ENCODE measurements at places on chromosomes 1 and 21.
A peak's percentile ranks its signal among the peaks of the same experiment; 100 is the strongest.

- DNase-seq = no peak
Measured at GRCh38 chr1:174880171-174880570, 119.6 kb upstream of the CACYBP start.

DNA sequence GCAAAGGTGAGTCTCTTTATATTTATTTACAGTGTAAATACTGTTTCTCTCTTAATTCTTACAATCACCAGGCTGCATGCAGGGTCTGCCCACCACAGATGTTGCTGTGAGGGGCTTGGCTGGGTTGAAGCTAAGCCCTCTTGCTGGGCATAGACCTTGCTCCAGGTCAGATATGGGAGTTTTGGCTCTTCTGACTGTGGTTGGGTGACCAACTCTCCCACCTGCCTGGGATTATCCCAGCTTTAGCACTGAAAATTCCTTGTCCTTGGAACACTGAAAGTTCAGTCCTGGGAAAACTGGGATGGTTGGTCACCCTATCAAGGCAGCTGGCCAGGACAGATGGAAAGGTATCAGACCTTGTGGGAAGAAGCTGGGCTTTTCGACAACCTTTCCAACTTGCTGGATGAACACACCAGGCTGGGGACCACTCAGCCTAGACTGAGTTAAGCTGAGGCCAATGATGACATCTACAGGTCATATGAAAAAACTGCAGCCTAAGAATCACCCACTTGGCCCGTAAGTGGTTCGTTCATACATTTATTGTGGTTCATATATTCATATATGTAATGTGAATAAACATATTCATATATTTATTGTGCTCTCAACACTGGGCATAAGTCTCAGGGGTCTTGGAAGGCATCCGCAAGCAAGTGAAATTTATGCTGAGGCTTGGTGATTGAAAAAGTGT, 26.6 kb upstream of the HPDL start:
- DNase-seq = no peak

DNA sequence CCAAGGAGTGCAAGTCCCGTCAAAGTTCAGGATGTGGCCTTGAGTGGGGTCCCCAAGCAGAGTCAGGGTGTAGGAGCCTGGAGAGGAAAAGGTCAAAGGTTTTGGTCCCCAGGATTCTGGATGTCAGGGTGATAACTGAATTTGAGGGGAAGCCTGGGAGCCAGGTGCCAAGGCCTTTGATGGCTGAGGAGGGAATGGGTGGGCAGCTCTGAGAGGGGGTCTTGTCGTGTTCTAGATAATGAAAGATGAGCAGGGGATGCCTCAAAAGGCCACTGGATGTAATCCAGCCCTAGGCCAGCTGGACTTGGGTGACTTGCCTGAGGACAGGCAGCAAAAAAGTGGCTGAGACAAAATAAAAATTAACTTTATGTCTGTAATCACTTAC, 27.5 kb upstream of the KCNA2 start:
- DNase-seq = no peak

GRCh38 chr1:10459184-10459583, 9.4 kb downstream of the CORT start:
- no peak for DNase-seq

GRCh38 chr1:179742717-179743678, at the start of gene FAM163A:
FAM163A (plus strand) TSS chr1:179743291; CDS start chr1:179813098, 69,807 bp downstream.
- DNase-seq = no peak

- DNase-seq = no peak
Measured at GRCh38 chr1:225880636-225881035, 1.5 kb downstream of the TMEM63A start.

GRCh38 chr1:226946841-226947240, 6.7 kb downstream of the COQ8A start:
- no peak for DNase-seq

DNA sequence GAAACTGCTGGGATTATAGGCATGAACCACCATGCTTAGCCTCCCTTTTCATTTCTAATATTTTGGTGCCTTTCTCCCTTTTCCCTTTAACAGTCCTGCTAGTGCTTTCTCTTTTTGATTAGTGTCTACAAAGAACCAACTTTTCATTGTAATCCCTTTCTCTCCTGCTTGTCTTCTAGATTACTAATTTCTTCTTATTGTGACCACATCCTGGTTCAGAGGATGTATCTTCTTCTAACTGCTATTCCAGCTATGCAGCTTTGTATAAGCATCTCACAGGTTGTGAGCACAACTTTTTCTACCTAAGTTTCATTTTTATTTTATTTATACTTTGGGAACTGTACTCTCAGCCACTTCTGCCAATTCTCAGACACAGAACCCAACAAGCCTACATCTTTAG, 14.7 kb downstream of the ZNF648 start:
- DNase-seq = no peak

- DNase-seq = no peak
Measured at GRCh38 chr1:178941849-178942248, 71.0 kb upstream of the ANGPTL1 start.

- peak; percentile 99 for DNase-seq
Measured at GRCh38 chr21:31530897-31531705, 128.4 kb upstream of the SOD1 start.

GRCh38 chr1:235659186-235659771, 9.7 kb upstream of the GNG4 start:
- DNase-seq = no peak

- no peak for DNase-seq
Measured at GRCh38 chr1:210796421-210796820, 337.5 kb downstream of the KCNH1 start.

DNA sequence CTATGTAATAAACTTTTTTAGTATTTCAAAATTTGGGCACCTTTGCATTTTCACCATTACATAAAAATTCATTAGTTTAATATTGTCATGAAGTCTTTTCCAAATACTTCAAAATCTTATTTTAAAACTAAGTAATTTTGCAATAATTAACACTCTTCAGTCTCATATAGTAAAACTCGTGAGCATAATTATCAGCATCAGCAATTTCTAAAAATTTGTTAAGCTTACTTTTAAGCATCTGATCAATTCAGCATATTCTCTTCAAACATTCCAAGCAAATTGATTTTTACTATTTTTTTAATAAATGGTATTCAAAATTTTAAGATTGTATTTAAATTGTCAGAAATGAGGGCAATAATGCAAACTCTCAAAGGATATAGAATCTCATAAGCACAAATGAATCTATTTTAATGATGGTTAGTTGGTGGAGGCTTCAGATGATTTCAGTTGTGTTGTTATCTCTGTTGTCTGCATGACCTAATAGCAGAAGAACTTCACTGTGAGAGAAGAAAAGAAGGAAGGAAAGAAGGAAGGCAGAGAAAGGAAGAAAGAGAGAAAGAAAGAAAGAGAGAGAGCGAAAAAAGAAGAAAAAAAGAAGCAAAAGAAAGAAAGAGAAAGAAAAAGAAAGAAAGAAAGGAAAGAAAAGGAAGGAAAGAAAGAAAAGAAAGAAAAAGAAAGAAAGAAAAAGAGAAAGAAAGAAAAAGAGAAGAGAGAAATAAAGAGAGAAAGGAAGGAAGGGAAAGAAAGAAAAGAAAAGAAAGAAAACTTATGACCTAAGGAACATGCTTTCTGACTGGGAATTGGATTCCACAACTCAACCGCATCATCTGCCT, 860.5 kb downstream of the NCAM2 start:
- no peak for DNase-seq

- DNase-seq = no peak
Measured at GRCh38 chr1:52925571-52926005, 1.5 kb upstream of the SCP2 start.

DNA sequence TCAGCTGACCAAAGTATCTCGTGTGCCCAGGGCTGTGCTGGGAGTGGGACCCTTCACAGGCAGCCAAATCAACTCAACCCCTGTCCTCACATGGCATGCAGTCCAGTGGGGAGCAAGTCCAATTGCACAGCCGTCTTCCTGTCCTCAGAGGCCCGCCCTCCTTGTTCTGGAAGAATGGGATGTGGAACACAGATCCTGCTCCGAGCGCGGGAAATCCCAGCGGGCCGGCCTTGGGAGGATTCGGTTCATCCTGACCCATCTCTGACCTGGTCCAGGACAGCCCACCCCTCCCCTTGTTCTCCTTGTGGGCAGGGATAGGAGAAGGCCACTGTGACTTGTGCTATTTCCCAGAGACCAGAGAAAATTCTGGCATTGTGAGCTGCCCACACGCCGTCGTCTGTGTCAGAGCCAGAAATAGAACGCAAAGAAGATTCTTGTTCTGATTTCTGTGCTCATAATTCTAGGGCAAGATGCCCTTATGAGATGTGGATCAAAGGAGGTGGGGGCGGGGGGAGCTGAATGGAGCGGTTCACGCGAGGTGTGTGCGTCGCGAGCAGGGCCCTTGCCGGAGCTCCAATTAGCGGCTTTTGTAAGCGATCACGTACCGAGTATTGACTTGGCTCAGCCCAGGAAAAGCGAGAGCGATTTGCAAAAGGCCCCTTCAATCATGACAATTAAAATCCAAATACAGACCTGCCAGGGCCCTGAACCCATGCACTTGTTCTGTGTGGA, 79.2 kb downstream of the AJAP1 start:
- DNase-seq = no peak

GRCh38 chr1:43776043-43776761, 68.9 kb downstream of the ST3GAL3 start:
- DNase-seq = no peak

DNA sequence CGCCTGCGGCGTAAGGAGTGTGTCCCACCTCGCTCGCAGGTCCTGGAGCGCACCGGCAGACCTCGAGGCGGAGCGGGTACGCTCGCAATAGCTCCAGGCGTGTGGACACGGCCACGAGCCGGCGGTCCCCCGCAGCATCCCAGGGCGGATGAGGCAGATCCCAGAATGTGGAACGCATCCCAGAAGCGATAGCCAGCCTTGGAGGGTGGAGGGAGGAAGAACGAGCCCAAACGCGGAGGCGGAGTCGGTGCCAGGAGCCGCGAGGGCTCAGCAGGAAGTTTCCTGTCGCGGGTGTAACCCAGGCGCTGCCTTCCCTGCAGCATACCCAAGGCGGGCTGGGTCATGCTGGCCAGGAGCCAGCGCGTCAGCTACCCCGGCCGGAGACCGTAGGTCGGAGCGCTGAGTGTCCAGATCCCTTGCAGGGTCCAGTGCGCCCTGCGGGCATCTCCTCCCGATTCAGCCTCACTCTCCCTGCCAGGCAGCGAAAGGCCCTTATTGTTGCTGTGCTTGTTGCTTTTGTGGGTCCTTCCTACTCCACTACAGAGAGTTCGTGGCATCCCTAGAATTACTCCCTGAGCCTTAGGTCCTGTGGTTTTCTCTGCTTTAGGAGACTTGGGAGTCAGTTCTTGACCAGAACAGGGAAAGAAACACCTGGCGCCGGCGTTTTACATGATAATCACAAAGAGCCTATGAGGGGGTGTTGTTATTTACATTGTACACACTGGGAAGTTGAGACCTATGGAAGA, 27.7 kb downstream of the STYXL2 start:
- DNase-seq = peak; percentile 54

DNA sequence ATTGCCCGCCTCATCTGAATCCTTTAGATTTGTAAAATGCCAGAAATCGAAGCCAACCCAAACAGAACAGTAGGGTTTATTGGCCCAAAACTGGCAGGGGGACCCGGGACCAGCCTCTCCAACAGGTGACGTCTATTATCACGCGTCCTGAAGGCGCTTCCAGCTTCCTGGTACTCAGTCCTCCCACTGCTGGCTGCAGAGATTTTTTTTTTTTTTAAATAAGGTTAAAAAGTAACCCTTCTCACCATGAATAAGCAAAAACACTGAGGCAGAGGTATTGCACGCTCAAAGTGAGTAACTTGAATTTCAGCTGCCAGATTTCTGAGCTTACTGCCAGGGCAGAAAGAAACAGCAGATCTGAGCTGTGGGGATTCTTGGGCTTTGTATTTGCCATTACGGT, 54.4 kb upstream of the GCLM start:
- DNase-seq = no peak

- no peak for DNase-seq
Measured at GRCh38 chr1:84492726-84493125, 13.5 kb upstream of the SPATA1 start.

DNA sequence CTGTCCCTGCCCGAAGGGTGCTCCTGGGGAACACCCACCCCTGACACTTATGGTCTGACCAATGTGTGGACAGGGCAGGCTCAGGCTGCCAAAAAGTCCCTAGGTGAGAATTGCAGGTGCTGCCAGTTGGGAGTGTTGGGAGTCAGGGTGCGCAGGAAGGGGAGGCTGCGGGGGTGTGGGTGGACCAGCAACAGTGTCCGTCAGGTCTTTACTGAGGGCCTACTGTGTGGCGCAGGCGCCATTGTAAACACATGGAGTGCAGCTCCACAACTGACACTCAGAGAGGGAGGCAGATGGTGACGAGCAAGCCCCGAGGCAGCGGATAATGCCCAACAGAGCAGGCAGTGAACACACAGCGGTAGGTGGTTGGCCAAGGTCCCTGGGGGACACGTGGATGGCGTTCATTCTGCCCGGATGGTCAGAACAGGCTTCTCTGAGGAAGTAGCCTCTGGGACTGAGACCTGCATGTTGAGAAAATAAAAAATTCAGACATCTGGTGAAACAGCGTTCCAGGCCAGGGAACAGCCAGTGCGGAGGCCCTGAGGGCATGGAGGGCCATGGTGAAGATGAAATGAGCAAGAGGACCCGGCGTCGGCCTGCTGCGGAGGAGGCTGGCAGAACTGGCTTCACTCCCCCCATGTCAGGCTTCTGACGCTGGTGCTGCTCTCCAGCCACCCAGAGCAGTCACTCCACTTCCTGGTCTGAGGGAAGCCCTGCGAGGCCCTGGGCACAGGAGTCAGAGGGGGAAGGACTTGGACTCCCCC, 136.2 kb upstream of the ZBTB40 start:
- DNase-seq = no peak

DNA sequence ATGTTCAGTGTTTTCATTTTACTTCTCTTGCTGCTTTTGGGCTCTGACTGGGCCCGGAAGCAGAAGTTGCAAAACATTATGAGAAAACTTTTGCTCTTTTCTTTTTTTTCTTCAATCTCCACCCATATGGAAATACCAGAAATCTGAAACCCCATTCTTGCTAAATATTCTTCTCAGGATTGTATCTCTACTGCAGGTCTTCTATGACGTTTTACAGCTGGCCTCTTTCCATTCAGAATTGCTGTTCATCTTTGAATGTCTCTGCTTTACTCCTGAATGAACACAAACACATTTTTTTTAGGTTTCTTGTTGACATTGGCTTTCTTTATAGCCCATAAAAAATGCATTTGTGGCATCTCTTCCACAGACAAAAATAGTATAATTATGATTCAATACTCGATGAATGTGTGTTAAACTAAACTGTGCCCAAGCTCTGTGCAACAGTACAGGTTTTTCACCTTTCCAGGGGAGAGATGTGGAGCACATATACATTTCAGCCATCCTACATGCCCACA, 18.8 kb downstream of the PTPRC start:
- no peak for DNase-seq

- no peak for DNase-seq
Measured at GRCh38 chr1:18541046-18541795, 60.5 kb downstream of the KLHDC7A start.

DNA sequence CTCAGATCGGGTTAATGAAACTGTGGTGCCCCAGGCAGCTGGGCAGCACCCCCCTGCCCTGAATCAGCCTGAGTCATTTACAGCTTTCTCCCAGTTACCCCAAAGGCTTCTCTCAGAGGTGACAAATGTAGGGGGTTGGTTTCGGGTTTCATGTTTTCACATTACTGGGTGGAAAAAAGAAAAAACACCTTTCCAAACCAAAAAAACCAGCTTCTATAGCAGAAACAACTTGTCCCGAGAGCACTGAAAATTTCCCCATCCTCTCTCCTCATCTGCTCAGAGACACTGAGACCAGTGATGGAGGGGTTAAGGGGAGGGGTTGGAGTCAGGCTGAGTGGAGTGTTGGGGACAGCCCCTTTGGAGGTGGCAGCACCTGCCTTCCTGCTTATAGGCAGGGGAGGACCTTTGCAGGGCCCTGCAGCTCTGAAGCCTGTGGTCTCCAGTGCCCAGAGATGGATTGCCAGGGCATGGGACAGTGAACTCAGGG, 15.6 kb downstream of the UTP11 start:
- no peak for DNase-seq

- DNase-seq = no peak
Measured at GRCh38 chr21:38664841-38665240, 140.9 kb upstream of the ETS2 start.
